NCI-H510A treated with DMSO at 0.1 percent for 48 hours (cell line): ENCODE measurements at places on chromosomes 3 and 15.

GRCh38 chr3:42205800-42206514 is 60.0 kb downstream of the CCK start:
- DNase-seq = no peak

DNA sequence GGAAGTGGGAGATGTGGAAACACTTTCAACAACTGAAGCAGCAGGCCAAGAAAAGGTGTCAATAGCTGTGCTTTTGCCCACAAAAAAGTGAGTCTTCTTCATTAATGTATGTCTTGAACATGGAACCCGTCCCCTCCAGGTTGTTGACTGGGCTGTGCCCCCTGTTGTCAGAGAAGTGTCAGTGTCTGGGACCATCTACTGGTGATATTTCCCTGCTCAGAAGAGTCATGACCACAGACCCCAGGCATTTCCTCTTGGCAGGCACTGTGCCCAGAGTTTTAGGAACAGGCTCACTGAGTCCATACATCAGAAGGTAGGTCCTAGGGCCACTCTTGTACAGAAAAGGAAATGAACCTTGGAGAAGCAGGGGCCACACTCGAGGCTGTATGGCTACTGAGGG is 54.8 kb upstream of the LARS2 start:
- no peak for DNase-seq

GRCh38 chr3:9507586-9508578 is 45.7 kb downstream of the LHFPL4 start:
- no peak for DNase-seq

DNA sequence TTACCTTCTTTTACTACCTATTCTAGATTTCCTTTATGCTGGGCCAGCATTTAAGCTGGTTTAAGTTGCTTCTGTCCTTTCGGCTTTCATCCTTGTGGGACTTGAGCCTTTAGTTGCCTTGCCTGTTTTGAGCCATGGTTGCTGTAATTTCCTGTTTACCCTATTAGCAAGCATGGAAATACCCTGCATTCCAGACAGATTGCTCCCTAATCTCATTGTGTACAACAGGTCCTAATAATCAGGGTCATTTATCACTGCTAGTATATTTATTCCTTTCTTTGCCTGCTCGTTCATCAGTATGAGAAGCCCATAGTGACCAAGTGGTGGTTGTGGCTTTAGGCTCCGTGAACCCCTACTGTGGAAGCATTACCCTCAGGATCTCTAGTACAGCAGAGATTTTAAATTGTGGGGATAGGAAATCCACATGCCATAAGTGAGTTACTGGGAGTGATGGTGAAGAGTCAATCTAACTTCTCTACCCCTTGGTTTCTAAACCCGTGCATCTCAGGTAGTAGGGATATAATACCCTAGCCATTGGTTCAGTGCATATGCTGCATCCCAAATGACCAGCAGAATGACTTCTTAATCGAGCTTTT is 31.9 kb downstream of the NCK1 start:
- no peak for DNase-seq

GRCh38 chr15:27685644-27686043 is 413.5 kb downstream of the OCA2 start:
- no peak for DNase-seq

DNA sequence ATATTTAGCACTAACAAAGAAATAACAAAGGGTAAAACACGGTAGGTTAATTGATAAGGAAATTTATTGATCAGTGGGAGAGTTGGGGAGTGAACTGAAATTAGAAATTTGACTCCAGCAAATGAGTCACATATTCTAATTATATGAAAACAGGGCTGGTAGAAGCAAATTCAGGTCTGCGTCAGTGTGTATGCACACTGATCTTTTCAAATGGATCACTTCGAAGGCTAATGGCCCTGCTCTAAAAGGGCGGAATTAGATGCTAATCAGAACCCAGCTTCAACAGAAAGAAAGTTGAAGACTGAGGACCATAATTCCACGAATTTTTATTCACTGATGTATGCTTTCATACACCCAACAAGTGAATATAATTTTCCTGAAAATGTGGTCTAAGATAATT is 762.4 kb upstream of the DPPA4 start:
- DNase-seq = no peak
